ENCODE measurements at places on chromosomes 1 and 21.

GRCh38 chr1:116306840-116307442 lies 66.1 kb upstream of the ATP1A1 start:
- no peak for DNase-seq

GRCh38 chr1:107362468-107363140 lies 221.8 kb downstream of the NTNG1 start:
- DNase-seq, result no peak

- DNase-seq, result no peak
Observed at GRCh38 chr1:63718541-63718970, 55.3 kb upstream of the ROR1 start.

DNA sequence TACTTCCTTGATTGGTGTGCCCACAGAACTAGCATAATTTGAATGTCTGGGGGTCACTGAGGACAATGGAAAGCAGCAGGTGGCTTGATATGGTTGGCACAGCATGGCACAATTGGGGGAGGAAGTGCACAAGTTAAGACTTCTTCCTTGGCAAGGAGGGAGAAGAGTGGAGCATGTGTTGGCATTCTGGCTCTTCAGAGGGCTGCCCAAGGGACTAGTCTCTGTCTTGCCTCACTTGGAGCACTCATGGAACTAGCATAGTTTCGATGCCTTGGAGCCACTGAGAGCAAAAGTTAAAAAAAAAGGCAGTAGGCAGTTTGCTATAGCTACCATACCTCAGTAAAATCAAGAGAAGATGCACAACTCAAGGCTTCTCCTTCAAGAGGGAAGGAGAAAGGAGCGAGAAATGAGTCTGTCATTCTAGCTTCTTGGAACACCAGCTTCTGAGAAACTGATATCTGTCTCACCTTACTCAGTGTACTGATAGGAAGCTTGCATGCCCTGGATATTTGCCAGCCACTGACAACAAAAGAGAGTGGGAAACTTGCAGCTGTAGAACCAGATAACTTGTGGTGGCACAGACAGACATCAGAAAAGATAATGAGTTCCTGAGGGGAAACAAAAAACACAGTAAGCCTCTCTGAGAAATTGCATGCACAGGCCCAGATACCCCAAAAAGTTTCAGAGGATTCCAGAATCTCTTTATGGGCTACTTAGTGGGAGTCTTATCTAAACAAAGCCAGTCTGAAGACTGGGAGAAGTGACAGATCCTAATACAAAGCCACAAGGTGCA lies 207.5 kb upstream of the SAMSN1 start:
- DNase-seq, result no peak

DNA sequence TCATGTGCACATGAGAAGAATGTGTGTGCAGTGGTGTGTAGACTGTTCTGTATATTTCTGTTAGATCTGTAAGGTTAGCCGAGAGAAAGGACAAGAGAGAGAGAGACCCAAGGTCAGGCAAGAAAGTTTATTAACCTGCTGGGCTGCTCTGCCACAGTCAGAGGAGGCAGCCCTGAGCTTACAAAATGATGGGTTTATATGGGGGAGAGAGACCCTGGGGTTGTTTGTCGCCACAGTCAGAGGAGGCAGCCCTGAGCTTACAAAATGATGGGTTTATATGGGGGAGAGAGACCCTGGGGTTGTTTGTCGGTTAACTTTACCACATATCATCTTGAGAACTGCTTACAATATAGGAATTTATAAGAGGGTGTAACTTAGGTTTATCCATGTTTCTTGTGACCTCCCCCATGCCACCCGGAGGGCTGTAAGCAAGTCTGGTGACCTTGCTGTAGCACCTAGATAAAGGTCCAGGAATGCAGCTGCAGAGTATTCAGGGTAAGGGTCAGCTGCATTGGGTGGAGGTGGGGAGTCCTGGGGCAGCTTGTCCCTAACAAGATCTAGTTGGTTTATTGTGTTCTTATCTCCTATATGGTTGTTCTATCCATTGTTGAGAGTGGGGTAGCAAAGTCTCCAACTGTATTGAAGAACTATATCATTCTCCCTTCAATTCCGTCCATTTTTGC lies 9.3 kb upstream of the ZBTB40 start:
- no peak for DNase-seq

DNA sequence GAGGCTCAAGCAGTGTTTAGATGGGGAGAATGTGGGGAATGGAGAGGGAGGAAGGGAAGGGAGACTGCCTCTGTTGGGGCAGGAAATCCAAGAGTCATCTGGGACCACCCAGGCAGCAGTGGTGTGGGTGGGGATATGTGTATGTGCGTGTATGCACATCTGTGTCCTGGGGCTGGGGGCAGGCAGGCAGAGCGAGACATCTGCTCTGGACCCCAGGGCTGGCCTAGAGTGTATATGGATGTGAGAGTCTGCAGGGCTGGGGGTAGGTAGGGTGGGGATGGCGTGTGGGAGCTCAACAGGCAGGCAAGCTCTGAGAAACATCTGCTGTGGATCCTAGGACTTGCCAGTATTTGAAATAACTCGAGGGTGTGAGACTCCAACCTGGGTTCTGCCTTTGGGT lies 3.5 kb downstream of the PTCH2 start:
- DNase-seq, result no peak

DNA sequence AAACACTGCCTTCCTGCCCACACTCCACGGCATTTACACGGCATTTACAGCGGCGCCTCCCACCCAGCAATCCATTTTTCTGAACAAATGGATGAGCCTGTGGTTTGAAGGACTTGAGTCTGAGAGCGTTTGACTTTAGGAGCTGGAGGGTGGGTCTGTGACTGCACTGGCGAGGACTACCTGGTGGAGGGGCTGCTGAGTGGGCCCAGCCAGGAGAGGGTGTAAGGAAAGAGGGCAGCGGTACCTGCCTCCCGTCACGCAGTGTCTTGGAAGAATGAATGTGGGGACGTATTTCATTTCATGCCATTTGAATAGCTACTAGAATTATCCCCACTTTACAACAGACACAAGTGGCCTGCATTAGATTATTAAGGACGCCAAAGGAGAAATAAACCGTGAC lies 62.9 kb downstream of the B3GALT5 start:
- no peak for DNase-seq

DNA sequence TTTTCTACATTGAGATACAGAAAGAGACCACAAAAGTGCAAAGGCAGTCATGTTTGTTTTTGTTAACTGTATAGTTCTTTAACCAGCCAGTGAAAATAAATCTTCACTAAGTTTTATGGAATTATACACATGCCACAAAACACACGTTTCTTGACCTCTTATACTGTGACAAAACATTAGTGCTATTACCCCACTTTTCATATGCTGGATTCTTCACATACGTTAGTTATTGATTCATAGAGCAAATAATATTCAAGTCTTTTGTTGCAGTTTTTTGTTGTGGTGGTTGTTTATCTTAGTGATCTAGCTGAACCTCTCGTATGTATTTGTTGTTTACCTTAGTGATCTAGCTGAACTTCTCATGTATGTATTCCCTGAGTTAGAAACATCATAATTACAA lies 28.0 kb downstream of the LYPLAL1 start:
- no peak for DNase-seq

- DNase-seq, result peak; percentile 10
Observed at GRCh38 chr1:197304638-197305200, 36.7 kb downstream of the CRB1 start.

Data from astrocyte of the spinal cord (primary cell).